Spinal cord (tissue), 10 donors: ENCODE measurements at places on chromosomes 5 and 9.
A peak's percentile ranks its signal among the peaks of the same experiment; 100 is the strongest.

DNA sequence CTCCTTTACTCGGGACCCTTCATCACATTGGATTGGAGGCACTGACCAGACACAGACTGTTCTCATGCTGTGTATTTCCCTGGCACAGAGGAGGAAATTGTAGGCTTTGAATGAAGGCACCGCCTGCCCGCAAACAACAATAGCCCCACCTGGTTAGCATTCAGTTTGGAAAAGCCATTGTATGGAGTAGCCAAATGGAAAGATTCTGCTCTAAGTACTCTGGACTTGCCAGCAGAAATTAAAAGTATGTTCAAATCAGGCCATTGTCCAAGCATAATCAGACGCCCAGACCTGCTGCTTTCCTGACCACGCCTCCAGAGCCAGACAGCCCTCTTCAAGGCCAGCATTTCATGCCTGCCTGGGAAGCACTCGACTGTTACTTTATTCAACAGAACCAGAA, 8.0 kb upstream of the SEMA4D start:
- DNase-seq, result peak; percentile 42

DNA sequence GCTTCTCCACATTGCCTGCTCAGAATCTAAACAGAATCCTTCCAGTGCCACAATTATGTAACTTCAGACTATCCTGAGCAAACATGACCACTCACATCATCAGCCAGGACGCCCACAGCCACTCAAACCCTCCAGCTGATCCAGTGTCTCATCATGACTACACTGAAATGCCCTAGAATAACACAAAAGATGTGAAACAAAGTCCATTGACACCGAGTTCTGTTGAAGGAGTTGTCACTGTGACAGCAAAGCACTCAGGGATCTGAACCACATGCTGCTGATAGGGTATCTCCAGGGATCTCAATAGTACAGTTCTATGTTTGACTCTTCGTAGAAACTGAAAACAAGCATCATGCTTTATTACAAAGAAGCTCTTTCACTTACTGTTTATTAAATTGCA, 150.2 kb downstream of the GABBR2 start:
- no peak for DNase-seq

DNA sequence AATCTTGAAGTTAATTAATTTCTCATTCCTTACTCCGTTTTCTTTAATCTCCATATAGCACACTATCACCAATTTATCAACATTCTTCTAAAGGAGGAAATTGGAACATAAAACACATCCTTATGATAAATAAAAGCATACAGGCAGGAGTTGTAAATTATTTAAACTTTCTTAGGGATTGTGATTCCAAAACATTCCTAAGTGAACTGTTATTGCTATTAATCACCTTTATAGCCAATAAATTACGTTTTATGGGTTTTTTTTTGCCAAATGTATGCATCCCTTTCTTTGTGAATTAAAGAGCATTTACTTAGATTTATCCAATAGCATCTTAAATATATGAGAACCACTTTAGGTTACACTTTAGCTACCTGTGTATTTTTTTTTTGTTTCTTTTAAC, 55.3 kb downstream of the FBXO4 start:
- DNase-seq, result no peak

DNA sequence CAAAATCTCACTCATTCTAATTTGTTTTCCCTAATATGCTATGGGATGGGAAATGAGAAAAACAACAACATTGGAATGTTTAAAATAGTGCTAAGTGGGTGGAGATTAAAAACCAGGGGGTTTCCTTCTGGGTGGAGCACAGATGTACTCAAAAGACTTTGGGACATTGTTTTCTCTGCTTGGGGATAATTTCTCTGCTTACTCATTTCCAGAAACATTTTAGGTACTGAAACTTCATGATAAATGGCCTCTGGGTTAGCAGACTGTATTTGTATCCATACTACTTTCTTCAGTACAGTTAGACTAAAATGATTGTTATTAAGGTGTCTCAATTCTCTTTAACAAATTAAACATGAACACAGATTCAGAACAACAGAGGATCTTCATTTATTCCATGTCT, 17.4 kb downstream of the ELOVL7 start:
- DNase-seq, result no peak

- no peak for DNase-seq
These were observed 252.5 kb downstream of the TRPM3 start for GRCh38 chr9:70868661-70869652.

DNA sequence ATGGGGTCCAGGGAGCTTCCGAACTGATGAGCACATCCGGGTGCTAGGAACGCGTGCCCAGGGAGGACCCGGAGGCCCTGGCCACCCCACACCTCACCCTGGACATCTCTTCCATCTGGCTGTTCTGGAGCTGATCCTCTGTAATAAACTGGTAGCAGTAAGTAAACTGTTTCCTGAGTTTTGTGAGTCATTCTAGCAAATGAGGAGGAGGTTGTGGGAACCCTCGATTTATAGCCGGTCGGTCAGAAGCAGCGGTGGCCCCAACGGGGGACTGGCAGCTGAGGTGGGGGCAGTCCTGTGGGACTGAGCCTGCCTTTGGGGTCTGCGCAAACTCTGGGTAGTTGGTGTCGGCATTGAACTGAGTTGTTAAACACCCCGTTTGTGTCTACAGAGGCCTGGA, 15.4 kb upstream of the UBAC1 start:
- no peak for DNase-seq
